ENCODE measurements at places on chromosomes 16 and 17.

DNA sequence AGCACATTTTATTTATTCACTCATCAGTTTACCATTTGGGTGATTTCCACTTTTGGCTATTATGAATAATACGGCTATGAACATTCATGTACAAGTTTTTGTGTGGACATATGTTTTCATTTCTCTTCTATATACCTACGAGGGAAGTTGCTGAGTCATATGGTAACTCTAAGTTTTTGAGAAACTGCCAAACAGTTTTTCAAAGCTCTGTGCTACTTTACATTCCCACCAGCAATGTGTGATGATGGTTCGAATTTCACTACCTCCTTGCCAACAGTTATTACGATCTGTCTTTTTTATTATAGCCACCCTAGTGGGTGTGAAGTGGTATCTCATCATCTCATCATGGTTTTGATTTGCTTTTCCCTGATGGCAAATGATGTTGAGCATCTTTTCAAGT is 63.7 kb upstream of the MRTFB start:
- DNase-seq = no peak

GRCh38 chr16:20911361-20911760 is 10.8 kb downstream of the LYRM1 start:
- no peak for DNase-seq

- no peak for DNase-seq
Observed at GRCh38 chr17:63332286-63332685, 113.8 kb downstream of the CYB561 start.

DNA sequence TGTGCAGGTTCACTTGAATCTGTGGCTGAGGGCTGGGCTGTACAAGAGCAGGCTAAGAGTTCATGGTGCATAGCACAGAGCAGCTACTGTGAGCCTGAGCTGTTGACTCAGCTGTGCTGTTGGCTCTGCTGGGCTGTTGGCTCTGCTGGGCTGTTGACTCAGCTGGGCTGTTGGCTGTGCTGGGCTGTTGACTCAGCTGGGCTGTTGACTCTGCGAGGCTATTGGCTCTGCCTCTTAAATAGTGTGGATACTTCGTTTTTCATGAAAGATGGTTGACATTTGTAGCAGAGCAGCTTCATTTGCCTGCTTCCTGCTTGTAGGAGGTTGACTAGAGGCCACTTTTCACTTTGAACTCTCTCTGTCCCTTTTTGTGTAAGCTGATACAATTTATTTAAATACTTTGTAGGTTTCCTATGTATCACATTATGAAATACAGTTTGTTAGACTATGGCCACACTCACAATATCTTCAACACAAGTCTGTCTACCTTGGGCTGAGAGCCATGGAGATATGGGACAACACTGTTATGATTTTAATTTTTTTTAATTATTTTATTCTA is 40.3 kb upstream of the CCNF start:
- no peak for DNase-seq

DNA sequence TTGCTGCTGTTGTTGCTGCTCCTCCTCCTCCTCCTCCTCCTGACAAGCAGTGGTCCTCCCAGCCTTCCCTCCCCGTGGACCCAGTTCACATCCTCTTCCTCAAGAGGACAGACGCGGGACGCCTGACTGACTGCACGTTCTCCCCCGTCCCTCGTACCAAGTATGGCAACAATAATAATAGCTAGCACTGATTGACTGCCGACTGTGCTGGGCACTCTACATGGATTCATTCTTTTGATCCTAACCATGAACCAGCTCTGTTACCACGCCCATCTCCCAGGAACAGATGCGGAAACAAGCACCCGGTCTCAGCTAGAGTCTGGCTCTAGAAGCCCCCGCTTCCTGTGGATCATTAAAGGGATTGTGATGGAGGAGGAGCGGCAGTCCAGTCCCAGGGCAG is 78.0 kb downstream of the GNAO1 start:
- no peak for DNase-seq

- DNase-seq = no peak
Observed at GRCh38 chr17:35089586-35090296, 26.2 kb upstream of the RFFL start.
